Activated CD4-positive, alpha-beta memory T cell treated with anti-CD3 and anti-CD28 coated beads, Interleukin-2, amount 10 ng/mL, durations not matched to agents 7 days and 5 days (primary cell): ENCODE measurements at places on chromosomes 12 and 14. TPM values are rescaled to one million over a fixed set of nuclear protein-coding genes. Genes with fewer than 3 reads are reported as not detected.
A peak's percentile ranks its signal among the peaks of the same experiment; 100 is the strongest.

DNA sequence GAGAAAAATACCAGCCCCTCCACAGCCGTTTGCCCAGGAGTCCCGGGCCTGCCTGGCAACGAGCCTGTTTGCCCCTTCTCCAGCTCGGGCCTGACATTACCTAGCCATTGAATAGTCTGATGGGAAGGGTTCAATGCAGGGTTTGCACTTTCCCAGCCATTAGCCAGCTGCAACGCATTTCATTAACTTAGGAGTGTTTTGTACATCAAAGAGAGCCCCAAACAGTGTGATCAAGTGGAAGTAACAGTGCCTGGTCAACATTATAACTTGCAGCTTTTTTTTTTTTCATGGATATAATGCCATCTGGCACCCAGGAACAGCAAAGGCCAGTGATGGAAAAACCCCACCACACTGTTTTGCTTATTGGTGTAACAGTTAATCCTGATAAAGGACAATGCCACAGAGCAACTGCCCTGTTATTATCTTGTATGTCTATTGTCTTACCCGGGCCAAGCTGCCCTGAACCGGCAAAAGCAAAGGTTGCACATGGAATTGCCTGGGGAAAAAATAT is 38.0 kb downstream of the BTG1 start:
- H3K27me3 ChIP-seq: no peaks in the 10 kb centered on the region
- H3K4me3 ChIP-seq: no peak overlapping the region

RASSF8 gene
- 0.65 TPM for total RNA-seq

DNA sequence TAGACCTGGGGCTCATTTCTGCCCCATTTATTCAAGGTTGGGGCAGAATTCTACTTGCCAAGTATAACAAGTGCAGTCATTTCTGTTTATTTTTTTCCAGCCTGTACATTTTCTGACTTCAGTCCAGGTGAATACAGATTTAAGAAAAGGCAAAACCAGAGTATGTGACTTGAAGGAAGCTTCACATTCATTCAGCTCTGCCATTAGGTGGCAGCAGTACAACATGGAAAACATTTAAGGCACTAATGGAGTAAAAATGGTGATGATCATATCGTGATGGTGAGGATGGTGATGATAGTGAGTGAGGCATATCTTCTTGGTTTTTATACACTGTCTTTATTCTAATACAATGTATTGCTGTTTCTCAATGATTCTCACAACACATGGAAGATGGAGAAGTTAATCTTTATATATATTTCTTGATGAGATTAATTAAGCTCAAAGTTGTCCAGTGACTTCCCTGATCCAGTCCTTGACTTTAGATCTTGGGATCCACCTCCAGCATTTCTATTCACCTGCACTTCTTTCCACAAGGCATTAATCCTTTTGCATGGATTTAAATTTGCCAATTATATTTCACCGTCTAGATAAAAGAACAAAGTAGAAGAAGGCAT is 176.7 kb upstream of the SEL1L start:
- H3K27ac ChIP-seq: no peak overlapping the region
- H3K36me3 ChIP-seq: no peaks in the 10 kb centered on the region
- no peaks in the 10 kb centered on the region for H3K4me1 ChIP-seq

DNA sequence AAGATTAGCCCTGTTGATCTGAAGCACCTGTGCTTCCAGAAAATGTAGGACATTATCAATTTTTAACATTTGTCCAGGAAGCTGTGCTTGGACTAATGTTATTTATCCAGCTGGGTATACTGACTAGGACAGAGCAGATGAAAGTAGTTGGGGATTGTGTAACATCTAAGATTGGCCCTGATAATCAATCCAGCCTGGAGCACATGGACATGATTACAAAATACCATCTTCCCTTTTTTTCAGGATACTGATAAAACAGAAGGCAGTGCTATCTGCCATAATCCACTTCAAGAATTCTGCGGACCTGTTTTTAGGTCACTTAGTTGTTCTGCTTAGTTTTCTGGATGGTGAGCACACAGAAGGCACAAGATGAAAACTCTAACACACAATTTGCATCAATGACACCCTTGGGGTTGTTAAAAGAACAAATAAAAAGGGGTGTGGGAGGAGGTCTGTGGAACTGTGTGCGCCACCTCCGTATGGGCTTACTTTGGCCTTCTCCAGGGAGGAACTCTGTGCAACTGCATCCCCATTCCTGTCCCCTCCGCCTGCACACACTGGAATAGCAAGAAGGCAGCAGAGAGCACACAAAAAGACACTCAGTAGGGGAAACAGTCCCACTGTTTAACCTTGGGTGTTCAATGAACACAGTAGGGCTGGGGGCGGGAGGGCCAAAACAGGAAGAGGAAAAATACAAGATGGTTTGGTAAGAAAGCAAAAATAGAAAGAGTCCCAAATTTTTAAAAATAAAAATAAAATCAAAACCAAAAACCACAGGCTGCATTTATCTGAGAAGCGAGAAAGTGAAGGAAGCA is 31.1 kb upstream of the DUSP6 start:
- H3K4me3 ChIP-seq: no peak overlapping the region
- H3K27me3 ChIP-seq: no peaks in the 10 kb centered on the region
- peaks cover 19% of the 10 kb centered on the region for H3K4me1 ChIP-seq
- no peak for DNase-seq

- no peaks in the 10 kb centered on the region for H3K36me3 ChIP-seq
- DNase-seq: no peak
- no peak overlapping the region for H3K4me3 ChIP-seq
- no peak overlapping the region for H3K27ac ChIP-seq
- H3K4me1 ChIP-seq: no peaks in the 10 kb centered on the region
- no peaks in the 10 kb centered on the region for H3K27me3 ChIP-seq
Observed at GRCh38 chr14:87323191-87323590, 669.8 kb downstream of the GALC start.

DNA sequence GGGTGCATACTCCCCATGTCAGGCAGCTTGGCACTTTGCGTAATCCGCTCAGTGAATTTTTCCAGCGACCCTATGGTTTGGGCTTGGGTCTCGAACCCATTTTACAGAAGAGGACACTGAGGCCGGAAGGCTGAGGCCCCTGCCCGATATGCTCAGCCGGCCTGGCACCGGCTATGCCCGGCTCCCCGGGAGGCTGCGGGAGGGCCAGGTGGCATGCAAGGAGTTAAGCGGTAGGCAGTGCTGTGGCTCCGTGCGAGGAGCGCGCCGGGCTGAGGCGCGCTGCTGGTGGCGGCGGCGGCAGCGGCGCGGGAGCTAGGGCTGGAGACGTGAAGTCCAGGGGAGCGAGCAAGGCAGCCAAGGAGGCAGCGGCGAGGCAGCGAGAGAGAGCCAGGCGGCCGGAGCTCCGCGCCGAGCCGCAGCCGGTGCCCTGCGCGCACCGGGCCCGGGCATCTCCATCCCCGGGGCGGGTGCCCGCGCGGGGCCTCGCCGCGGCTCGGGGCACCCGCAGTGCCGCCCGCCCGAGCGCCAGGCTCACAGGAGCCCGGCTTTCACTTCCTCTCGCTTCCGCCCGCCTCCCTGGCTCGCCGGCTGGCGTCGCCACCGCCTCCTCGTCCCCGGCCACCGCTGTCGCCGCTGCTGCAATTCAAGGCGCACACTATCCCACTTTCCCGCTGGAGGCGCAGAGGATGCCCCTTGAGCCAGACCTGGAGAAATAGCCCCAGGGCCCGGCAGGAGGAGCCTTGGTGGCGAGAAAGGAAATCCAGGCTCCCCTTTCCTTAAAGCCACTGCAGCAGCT is at the start of gene WSCD2:
Gene WSCD2 (plus strand): TSS at position 272 of the 796 bp plus-strand sequence. CDS start 66,545 bp downstream, outside the sequence.
- DNase-seq: no peak
- H3K4me3 ChIP-seq: no peak within 1 kb of the TSS
- no peak within 1 kb of the TSS for H3K27ac ChIP-seq
- peaks cover 61% of the 10 kb centered on the region for H3K27me3 ChIP-seq
- no peaks in the 10 kb centered on the region for H3K36me3 ChIP-seq

- H3K4me1 ChIP-seq: peaks cover 8% of the 10 kb centered on the region
- no peak overlapping the region for H3K27ac ChIP-seq
- peaks cover 66% of the 10 kb centered on the region for H3K36me3 ChIP-seq
- no peak for DNase-seq
- no peaks in the 10 kb centered on the region for H3K27me3 ChIP-seq
- H3K4me3 ChIP-seq: no peak overlapping the region
Observed at GRCh38 chr14:52716155-52716554, 9.2 kb downstream of the PSMC6 start.

DNA sequence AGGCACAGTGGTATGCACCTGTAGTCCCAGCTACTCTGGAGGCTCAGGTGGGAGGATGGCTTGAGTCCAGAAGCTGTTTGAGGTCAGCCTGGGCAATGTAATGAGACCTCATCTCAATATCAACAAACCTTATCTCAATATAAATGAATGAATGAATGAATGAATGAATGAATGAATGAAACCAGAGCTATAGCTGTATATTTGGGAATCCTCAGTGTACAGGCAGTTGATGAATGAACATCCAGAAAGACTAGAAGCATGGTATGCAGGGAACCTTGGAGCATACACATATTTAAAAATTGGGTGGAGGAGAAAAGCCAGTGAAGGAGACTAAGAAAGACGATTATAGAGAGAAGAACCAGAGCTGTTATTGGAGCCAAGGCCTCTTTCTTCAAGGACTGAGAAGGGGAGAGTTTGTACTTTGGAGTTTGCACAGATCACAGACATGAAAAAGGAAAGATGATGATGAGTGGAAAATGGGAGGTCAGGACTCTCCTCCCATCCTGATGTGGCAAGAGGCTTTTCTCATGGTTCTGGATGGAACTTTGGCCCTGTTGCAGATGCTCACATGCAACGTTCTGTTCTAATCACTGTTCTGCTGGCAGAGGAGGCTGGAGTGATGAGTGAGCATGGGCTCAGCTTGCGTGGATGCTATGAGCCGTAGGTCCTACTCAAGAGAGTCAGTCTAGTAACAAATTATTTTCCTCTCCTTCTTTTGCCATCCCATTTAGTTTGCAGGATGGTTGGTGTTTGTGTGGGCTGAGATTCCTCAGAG is 114.4 kb downstream of the PRKCH start:
- H3K36me3 ChIP-seq: peaks cover 48% of the 10 kb centered on the region
- no peak overlapping the region for H3K4me3 ChIP-seq
- no peak for DNase-seq
- H3K27ac ChIP-seq: peak overlapping the region; percentile 8
- H3K27me3 ChIP-seq: no peaks in the 10 kb centered on the region
- peaks cover 85% of the 10 kb centered on the region for H3K4me1 ChIP-seq

GRCh38 chr12:89234324-89235114 is 117.8 kb downstream of the DUSP6 start:
- DNase-seq: no peak
- peaks cover 47% of the 10 kb centered on the region for H3K36me3 ChIP-seq
- no peak overlapping the region for H3K4me3 ChIP-seq

GRCh38 chr12:64385468-64385867 is 5.1 kb downstream of the C12orf56 start:
- DNase-seq: peak; percentile 32
- peaks cover 6% of the 10 kb centered on the region for H3K36me3 ChIP-seq
- H3K4me1 ChIP-seq: peaks cover 42% of the 10 kb centered on the region
- H3K27ac ChIP-seq: peak overlapping the region; percentile 96
- peaks cover 5% of the 10 kb centered on the region for H3K27me3 ChIP-seq

DNA sequence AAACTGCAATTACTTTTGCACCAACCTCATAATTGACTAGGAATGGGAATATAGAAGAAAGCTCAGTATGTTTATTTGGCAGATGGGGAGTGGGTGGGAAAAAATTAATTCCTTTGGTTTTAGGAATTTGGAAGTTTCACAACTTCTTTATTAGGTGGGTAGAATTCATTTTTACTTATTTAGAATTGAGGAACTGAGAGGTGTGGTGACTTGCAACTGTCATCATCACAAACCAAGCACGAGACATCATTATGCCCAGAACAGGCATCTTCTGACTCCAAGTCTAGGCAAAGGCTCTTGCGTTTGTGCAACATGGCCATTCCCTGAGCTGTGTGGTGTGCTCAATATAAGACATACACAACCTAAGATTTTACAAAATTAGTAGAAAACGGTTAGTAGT is 380.0 kb downstream of the ATP23 start:
- DNase-seq: no peak
- no peak overlapping the region for H3K4me3 ChIP-seq
- no peaks in the 10 kb centered on the region for H3K36me3 ChIP-seq
- no peak overlapping the region for H3K27ac ChIP-seq

ANKRD13A gene
- total RNA-seq: 84.3 TPM

GRCh38 chr12:9773216-9773877 is 12.6 kb upstream of the CD69 start:
- H3K27ac ChIP-seq: peak overlapping the region; percentile 71
- H3K4me3 ChIP-seq: peak overlapping the region; percentile 41
- no peaks in the 10 kb centered on the region for H3K27me3 ChIP-seq

KCNC2 gene
- total RNA-seq: not detected

B4GALNT1 gene
- total RNA-seq: 1.8 TPM

DNA sequence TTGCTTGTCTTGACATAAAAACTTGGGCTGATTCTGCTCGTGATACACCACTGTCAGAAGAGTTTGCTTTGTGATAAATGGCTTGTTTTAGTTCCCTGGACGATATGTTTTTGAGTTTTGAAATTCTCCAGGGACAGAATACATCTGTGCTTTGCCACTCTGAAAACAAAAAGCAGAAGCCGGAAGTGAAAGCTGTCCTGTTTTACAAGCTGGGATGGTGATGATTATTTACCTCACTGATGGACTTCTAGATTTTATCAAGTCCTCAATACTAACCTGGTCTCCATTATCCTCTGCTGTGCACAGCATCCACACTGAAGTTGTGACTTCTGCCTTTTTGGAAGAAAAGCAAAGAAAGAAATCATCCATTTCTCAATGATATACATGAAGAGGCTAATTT is 251.6 kb downstream of the TRHDE start:
- no peak overlapping the region for H3K4me3 ChIP-seq
- H3K27ac ChIP-seq: no peak overlapping the region
- H3K27me3 ChIP-seq: no peaks in the 10 kb centered on the region
- no peak for DNase-seq
- H3K4me1 ChIP-seq: no peaks in the 10 kb centered on the region
- H3K36me3 ChIP-seq: no peaks in the 10 kb centered on the region

NINJ2 gene
- 13.5 TPM for total RNA-seq

GRCh38 chr12:111444314-111444924 is 38.7 kb downstream of the SH2B3 start:
- H3K27ac ChIP-seq: peak overlapping the region; percentile 84
- H3K4me1 ChIP-seq: peaks cover 70% of the 10 kb centered on the region
- peaks cover 1% of the 10 kb centered on the region for H3K27me3 ChIP-seq
- H3K4me3 ChIP-seq: peak overlapping the region; percentile 48
- peaks cover 69% of the 10 kb centered on the region for H3K36me3 ChIP-seq

GRCh38 chr12:15580431-15580830 is 208.8 kb downstream of the EPS8 start:
- peaks cover 5% of the 10 kb centered on the region for H3K27me3 ChIP-seq
- no peak overlapping the region for H3K4me3 ChIP-seq
- DNase-seq: peak; percentile 36
- peak overlapping the region; percentile 30 for H3K27ac ChIP-seq
- peaks cover 4% of the 10 kb centered on the region for H3K36me3 ChIP-seq

- no peaks in the 10 kb centered on the region for H3K4me1 ChIP-seq
- H3K27ac ChIP-seq: no peak overlapping the region
- H3K27me3 ChIP-seq: no peaks in the 10 kb centered on the region
Observed at GRCh38 chr12:105910030-105910429, 228.7 kb downstream of the NUAK1 start.

GRCh38 chr14:80658733-80659132 is 282.8 kb downstream of the CEP128 start:
- H3K4me3 ChIP-seq: no peak overlapping the region
- H3K27me3 ChIP-seq: no peaks in the 10 kb centered on the region
- no peaks in the 10 kb centered on the region for H3K4me1 ChIP-seq
- H3K27ac ChIP-seq: no peak overlapping the region
- no peak for DNase-seq
